Caki2 (cell line): ENCODE measurements at places on chromosomes 7 and 10.

- no peak for DNase-seq
These were observed 24.0 kb downstream of the OR9A2 start for GRCh38 chr7:143002898-143003297.

GRCh38 chr10:29438271-29438670, 149.4 kb downstream of the LYZL1 start:
- DNase-seq, result no peak

GRCh38 chr7:98745722-98746318, 124.0 kb downstream of the TMEM130 start:
- peak; percentile 21 for DNase-seq

DNA sequence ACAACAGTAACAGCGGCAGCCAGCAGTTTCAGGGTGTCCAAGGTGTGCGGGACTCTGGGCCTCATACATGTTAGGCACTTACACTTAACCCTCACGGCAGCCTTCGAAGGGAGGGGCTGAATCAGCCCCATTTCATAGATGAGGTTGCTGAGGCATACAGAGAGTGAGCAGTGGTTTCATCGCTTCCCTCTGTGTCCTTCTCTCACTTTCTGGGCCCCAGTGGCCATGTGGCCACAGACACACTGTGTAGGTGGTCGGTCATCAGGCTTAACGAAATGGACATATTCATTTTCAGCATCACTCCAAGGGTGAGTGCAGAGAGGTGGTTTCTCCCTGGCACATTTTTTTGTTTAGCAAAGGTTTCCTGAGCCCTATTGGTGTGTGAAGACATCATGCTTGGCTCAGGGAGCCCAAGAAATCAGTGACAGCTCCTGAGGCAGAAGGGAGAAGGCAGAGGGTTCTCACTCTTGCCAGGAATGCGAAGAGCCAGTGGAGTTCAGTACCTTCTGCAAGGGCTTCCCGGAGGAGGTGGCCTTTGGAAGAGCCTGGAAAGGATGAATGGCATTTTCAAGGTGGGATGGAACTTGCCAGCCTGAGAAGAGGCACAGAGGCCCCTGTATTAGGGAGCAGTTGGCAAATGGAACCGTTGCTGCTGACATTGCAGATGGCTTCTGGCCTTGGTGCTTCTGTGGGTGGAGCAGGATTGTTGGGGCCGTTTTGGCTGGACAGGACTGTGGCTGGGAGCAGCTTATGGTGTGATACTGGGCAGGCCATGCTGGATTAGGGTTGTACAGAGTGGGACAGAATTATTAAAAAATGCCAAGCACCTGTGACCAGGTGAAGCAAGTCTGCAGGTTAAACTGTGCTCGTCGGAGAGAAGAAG, 61.7 kb upstream of the PPIF start:
- DNase-seq, result no peak

DNA sequence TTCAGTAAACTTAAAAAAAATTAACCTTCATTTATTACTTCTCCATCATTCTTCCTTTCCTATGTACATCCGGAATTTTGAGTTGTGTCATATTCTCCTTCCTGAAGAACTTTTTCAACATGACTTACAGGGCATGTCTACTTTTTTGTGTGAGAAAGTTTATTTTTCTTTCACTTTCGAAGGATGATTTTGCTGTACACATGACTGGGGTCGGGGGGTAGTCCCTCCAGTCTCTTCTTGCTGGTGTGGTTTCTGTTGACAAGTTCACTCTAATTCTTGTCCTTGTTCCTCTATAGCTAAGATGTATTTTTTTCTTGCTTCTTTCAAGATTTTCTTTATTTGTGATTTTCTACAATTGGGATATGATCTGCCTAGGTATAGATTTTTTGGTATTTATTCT, 55.8 kb downstream of the INPP5A start:
- DNase-seq, result no peak

DNA sequence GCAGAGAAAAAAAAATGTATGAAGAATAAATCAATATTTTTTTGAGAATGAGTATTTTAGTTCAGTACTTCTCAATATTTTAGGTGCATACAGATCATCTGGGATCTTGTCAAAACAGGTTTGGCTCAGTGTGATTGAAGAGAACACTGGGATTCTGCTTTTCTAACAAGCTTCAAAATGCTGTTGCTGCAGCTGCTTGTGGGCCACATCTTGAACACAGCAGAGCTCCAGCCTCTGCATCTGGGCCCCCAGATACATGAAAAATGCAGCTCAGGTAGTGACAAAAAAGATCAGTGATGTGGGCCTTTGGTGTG, 1177.1 kb upstream of the C7orf33 start:
- DNase-seq, result no peak

DNA sequence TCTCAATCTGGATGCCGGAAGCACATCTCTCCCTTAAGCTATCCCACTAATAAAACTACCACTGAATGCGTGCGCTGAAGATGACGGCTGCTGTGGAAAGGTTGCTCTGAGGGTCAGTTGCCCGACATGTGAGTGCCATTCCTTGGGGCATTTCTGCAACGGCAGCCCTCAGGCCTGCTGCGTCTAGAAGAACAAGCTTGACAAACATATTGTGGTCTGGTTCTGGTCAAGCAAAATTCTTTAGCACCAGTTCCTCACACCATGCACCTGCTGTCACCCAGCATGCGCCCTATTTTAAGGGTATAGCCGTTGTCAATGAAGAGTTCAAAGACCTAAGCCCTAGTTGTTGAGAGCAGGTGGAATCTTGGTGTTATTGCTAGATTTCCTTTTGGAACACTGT, 184.2 kb downstream of the SRPK2 start:
- no peak for DNase-seq

DNA sequence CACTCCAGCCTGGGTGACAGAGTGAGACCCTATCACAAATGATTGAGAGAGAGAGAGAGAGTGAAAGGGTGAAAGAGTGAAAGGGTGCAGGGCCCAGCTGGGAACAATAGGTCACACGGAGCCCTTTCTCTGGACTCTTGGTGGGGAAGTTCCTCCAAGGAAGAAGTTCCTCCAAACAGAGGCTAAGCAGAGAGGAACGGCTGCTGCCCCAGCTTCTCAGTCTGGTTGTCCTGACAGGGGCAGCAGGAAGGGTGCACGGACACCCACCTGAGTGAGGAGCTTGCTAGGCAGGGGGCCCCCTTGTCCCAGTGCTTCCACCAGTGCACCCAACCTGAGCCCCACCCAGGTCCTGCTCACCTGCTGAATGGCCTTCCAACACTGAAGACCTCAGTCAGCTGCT, 38.8 kb upstream of the MYL10 start:
- DNase-seq, result no peak

- no peak for DNase-seq
These were observed 62.2 kb downstream of the LANCL2 start for GRCh38 chr7:55427342-55427741.

GRCh38 chr7:149194799-149195179, 557 bp upstream of the ZNF282 start:
- DNase-seq, result no peak

GRCh38 chr7:32069116-32069650, 1.0 kb downstream of the PDE1C start:
- no peak for DNase-seq

- DNase-seq, result no peak
These were observed 1.6 kb downstream of the C10orf143 start for GRCh38 chr10:130108934-130109604.

GRCh38 chr10:111175787-111176186, 99.0 kb downstream of the ADRA2A start:
- no peak for DNase-seq

DNA sequence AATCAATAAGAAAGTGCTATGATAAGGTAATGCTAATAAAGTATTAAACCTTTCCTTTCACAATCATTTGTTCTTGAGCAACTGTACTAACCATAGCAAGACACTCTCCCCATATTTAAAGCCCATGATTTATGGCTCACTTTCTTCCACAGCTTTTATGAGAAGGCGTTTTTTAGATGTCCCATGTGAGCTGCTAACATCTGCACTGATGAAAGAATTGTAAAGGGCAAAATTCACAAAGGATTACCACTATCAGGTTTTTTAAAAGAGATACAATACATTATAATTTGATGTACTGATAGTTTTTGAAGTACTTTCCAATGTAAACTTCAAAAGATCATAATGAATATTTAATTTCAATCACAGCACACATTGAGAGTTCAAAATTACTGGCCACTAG, 75.7 kb downstream of the RNLS start:
- no peak for DNase-seq

DNA sequence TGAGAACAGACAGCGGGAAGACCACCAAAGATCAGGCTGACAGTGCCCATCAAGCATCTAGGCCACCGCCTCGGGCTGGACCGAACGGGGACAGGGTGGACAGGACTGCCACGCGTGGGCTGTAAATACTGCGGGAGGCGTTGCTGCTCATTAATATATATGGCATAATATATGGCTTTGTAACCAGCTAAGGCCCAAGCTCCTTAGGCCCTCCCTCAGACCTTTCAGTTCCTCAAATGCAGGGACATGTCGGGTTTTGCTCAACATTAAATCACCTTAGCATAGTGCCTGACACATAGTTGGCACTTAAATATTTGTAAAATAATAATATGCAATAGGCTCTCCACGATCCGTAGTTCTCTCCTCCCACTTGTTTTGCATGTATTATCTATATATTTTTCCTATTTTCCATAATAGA, 402 bp upstream of the TMEM168 start:
- no peak for DNase-seq

GRCh38 chr7:44977304-44977958, 1.4 kb downstream of the MYO1G start:
- DNase-seq, result no peak

DNA sequence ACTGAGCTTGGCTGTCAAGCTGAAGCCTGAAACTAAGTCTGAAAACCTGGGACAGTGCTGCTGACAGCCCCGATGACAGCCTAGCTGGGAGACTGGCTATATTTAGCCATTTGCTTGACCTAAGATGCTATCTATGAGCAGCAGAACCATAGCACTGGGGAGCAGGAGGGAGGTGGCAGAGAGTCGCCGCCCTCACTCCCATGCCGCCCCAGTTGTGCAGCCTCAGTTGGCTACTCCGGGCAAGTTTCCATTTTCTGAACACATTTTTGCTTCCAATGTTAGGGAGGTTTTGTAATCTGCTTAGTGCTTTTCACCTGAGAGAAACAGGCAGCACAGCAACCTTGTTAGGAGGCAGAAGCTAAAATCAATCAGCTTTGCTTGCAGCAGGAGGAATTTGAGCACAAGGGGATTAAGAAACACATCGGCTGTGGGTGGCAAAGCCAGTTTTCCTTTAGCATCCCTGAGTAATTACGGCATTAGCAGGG, 20.4 kb upstream of the C10orf71 start:
- DNase-seq, result no peak

GRCh38 chr7:28062197-28062991, 118.2 kb downstream of the JAZF1 start:
- DNase-seq, result peak; percentile 30

DNA sequence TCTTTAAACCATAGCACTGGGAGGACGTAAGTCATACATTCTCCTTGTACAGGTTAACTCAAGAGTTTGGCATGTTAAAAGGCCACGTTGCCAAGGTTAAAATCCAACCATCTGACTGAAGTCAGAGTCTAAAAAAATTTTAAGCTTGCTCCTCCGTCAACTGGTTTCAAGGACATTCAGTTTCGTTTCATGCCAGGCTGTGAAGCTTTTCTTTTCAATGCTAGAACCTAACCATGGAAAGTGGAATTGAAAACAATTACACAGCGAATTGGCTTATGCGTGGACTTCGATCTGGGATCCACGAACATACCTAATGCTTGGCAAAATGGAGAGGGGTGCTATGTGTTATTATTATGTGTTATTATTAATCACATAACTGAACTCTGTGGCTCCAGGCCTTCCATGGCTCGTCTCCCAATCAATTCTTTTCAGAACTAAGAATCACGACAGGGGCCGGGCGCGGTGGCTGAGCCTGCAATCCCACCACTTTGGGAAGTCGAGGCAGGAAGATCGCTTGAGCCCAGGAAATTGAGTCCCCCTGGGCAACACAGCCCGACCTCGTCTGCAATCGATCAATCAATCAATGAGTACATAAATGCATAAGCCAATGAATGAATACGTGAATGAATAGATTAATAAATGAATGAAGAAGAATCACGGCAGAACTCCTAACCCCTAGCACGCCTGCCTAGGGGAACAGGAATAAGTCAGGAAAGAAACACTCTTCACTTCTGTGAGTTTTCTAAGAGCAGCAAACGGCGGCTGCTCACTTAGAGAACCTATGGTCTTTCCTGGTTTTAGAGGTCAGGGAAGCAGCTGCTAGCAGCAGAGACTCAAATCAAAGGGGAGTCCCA, 733 bp upstream of the ARL5B start:
- DNase-seq, result peak; percentile 38

DNA sequence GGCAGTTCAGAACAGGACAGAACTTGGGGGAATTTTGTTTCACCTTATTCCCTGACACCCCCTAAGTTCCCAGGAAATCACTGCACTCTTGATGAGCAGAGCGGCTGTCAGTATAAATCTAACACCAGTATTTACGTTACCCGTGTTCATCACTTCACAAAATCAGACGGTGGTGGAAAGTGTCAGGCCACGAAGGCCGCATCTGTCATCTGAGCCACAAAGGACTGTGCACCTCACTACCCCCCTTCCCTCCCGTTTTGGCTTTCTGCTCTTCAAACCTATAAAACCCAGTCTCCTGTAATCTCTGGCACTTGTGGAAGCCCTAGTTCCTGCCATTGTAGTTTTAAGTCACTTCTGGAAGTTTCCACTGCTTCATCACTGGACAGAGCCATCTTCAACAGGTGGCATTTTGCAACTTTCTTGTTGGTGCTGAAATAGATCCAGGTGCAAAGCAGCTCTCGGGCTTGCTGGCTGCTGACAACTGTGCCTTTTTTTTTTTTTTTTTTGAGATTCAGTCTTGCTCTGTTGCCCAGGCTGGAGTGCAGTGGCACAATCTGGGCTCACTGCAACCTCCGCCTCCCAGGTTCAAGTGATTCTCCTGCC, 9.5 kb downstream of the ZFAND2A start:
- DNase-seq, result no peak

- no peak for DNase-seq
These were observed 22.4 kb upstream of the MNX1 start for GRCh38 chr7:157032644-157033482.

GRCh38 chr10:86824151-86824550, 67.7 kb downstream of the BMPR1A start:
- DNase-seq, result no peak

DNA sequence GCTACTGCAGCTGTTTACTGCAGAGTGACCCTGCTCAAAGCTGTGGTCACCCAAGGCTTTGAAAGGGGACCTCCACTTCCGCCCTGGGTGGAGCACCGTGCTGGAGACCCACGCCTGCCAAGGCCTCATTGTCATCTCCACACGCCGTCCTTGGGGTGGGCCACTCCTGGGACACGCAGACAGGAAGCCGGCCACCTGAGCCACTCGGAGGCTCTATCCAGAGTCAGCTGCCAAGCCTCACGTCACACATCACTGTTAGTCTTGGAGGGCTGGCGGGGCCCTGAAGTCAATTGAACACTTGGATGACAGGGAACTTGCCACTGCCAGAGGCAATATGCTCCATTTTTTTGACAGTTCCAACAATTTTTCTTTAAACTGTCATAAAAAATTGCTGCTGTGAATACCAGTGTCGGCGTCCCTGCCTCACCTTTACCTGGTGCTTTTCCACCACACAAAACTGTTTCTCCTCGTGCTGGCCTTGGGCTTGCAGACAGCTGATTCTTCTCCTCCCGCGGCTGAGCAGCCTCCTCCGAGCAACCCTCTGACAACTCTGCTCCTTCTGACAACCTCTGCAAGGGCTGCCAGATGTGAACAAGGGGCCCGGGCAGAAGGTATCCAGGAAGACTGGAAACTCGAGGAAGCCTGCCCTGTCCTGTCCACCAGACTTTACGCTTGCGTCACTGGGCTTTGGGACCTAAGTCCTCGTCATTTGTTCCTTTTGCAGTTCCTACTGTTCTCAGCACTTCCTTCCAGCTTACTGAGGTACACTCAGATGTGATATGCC, 81.9 kb downstream of the EGFR start:
- no peak for DNase-seq

- DNase-seq, result no peak
These were observed 272.5 kb downstream of the NEBL start for GRCh38 chr10:20624642-20625041.
